ENCODE measurements at places on chromosomes 11 and 22.

DNA sequence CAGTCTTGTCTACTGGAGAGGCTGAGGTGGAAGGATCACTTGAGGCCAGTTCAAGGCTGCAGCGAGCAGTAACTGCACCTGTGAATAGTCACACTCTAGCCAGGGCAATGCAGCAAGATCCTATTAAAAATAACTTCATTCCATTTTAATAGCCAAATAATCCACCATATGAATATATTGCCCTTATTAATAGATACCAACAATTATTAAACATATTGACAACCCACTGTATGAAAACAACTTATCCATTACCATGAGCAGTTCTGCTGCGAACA, 10.4 kb downstream of the GATD1 start:
- DNase-seq = no peak

DNA sequence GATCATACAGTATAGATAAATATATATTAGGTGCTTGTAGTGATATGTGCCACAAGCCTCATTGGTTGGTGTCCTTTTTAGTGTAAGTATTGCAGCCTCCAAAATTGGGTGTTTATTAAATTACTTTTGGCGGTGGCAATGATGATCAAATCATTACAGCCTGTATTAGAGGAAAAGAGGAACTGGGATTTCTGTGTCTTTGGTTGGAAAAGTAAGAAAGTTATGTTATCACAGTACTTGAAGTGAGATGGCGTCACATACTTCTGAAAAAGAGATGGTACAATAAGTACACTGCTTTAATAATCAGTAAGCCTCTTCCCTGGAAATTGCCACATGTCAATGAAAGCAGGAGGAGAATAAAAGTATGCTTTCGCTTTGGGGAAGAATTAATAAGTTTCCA, 523 bp upstream of the MPZL3 start:
- DNase-seq = no peak

DNA sequence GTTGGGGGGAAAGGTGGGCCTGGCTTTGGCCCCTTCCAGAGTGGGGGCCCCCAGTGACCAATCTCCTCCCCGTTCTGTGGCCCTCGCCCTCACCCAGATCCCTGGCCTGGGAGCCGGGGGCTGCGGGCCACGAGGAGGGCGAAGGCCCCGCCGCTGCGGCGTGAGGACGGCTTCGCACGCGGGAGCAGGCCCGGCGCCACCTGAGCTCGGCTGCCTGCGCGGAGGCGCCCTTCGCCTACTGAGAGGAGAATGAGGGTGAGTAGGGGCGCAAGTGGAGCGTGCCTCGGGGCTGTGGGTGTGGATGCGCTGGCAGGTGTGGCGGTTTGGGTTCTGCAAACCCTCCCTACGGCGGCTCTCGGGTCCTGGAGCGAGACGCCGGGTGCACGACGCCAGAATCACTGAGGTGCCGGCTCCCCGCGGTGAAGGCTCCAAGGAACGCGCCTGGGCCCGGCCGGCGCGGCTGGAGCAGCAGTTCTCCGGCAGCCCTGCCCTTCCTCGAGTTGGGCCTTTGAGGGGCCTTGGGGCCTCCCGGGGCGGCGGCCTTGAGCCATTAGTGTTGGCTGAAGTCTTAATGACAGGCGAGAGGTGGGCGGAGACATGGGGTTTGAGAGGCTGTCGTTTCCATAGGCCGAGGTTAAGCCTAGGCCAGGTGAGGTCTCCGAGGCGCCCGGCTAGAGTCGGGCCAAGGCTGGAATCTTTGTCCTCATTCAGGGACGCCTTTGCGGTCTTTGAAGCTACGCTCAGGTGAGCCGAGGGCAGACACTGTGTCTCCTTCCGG, 65.3 kb downstream of the CTTN start:
- no peak for DNase-seq

DNA sequence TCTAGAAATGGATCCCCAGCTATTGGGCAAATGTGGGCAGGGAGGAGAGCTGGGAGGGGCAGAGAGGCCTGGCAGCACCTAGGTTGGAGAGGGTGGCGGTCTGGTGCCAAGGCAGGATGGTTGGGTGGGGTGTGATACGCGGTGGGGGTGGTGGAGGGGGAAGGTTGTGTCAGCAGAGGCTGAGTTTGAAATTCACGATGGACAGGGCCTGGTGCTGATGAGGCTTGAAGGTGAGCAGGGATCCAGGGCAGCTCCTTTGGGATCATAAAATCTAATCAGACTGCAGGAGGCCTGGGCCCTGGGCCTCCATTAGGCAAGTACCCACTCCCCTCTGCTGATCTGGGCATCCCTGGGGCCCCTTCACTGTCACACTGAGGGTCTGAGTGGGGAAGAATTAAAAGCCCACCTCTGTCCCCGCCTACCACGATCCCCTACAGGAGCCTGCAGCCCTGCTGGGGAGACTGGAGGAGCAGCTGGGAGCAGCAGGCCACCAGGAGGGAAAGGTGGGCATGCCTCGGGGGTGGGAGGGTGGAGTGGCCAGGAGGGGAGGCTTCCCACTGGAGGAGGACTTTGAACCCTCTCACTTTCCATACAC, 24.0 kb downstream of the IGLL1 start:
- no peak for DNase-seq

DNA sequence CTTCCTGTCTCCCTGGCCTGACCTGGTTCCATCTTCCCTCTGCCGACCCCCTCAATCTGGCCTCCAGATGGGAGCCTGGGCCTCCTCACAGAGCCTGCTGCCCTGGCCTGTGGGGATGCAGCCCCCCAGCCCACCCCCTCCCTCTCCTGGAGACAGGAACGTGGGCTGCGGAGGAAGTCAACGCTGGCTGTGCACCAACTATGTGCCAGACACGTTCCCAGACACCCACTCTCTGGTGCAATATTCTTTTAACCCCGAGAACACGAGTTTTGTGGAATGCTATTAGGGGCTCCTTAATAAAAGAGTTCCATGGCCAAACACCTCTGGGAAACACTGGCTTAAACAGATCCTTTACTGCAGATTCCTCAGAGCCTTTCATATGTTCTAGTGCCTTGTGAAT, 15.9 kb downstream of the WNT11 start:
- DNase-seq = no peak

GRCh38 chr11:125070699-125071254, 7.7 kb downstream of the SLC37A2 start:
- peak; percentile 36 for DNase-seq

- DNase-seq = no peak
Observed at GRCh38 chr11:131204765-131205380, 165.5 kb upstream of the NTM start.

DNA sequence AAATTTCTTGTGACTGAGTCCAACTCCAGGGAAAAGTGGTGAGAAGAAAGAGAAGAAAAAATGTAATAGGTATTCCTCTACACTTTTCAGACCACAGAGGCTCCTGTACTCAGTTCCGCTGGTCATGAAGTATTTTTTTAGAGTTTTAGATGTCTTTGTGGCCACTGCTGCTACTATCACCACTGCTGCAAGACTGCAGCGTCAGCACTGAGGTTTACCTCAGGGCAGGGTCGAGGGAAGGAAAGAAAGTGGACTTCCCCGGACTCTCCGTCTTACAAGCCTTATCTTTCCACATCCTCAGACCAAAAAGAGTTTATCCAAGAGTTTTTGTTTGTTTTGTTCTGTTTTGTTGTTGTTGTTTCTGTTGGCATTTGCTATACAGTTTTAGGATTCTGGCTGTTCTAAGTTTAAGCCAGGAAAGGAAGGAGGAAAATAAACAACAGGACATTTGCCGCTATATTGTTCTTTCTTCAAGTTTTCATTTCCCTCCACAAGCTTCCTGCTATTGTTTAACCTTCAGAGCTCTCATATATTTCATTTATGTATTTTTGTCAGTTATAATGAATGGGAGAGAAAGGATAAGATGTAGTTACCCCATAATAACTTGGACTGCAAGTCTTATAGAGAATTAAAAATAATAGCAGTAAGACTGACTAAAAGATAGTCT, 919.3 kb downstream of the NTM start:
- peak; percentile 85 for DNase-seq

DNA sequence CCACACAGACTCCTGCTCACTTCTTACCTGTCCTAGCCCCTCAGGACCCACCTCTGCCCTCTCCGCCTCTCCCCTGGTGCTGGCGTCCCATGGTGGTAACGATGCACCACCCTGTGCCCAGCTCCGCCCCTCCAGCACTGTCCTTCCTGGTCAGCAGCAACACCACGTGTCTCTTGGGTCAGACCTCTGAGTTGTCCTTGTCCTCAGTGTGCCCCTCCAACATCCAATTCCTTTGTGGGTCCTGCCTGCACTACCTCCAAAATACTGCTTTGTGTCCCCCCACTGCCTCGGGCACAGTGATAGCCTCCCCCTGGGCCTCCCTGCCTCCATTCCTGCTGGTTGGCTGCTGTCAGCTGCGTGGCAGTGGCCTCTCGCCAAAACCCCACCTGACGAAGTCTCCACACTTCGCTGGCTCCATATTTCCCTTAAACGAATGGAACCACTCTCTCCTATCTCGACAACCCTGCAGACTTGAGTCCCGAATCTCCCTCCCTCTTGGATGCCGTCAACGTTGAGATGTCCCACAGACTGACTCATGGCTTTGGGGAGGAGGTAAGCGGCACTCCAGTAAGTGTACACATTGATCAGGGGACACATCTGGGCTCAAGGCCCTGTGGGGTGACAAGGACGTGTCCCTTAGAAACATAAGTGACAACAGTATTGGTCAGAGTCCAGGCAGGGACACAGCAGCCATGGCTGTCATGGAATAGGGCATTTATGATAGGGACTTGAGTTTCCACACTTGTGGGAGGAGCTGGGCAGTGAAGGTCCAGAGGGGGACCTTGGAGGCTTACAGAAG, 42.8 kb downstream of the SHISAL1 start:
- DNase-seq = no peak

GRCh38 chr11:4830909-4831308, 9.8 kb downstream of the OR51F2 start:
- no peak for DNase-seq

- no peak for DNase-seq
Observed at GRCh38 chr11:76321340-76321739, 59.6 kb downstream of the THAP12 start.

GRCh38 chr11:47940904-47941649, 39.3 kb upstream of the PTPRJ start:
- no peak for DNase-seq

DNA sequence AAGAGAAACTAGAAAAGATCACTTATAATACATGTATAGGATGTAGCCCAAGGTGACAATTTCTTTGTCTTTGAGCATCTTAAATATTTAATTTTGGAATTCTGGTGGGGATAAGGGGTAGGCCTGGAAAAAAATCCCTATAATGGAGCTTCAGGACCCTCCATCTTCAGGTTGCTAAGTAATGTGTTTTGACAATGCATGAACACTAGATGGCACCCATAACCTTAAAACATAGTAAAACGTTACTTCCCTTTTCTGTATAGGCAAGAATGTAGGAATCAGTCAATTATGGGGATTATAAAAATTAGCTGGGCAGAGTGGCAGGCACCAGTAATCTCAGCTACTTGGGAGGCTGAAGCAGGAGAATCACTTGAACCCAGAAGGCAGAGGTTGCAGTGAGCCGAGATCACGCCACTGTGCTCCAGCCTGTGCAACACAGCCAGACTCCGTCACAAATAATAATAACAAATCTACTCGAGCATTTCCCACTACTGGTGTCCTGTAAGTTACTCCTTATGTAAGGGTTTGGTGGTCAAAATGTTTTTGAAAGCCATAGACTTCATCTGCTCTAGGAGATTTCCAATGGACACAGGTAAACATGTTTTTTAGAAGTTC, 541.9 kb upstream of the CCDC90B start:
- peak; percentile 12 for DNase-seq

- DNase-seq = peak; percentile 18
Observed at GRCh38 chr11:98600786-98601773, 419.7 kb upstream of the CNTN5 start.

GRCh38 chr11:112128483-112129121, 35.3 kb downstream of the IL18 start:
- DNase-seq = no peak

- DNase-seq = no peak
Observed at GRCh38 chr11:112042161-112042960, 17.2 kb downstream of the DLAT start.

- DNase-seq = no peak
Observed at GRCh38 chr22:38754751-38755154, 1.0 kb downstream of the SUN2 start.

DNA sequence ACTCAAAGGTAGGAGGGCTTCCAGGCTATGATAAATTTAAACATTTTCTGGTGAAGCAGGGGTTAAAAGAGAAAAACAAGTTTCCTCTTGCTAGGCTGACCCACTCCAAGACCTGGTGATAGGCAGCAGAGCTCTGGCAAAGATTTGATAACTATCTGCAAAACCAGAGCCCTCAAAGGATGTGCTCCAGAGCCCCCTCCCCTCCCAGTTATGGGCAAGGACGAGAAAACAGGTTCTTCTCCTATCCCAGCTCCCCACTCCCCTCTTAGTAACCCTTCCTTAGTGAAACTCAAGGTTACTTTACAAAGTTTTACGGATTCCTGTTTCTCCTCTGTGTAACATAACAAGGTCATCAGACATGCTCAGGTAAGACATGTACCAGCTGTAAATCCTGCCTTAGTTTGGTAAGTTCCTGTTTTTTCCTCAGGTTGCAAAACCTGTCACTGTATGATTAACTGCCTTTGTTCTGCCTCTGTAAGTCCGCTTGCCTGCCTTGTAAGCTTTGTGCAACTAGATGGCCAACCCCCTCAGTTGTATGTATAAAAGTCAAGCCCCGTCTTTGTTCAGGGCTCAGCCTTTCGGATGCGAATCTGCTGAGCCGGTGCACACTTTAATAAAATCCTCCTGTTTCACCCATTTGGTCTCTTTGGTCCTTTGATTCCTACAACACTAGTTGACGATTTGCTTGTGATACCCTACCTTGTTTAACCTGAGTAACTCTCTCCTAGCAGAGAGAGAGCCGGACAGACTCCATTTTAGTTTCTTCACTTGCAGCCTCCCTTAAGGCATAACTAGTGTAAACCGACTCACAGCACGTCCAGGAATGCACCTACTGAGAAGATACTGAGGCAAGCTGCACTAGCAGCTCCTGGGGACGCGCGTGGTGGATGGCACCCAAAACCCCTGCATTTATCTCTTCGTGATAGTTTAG, 13.9 kb downstream of the APOBEC3H start:
- no peak for DNase-seq

DNA sequence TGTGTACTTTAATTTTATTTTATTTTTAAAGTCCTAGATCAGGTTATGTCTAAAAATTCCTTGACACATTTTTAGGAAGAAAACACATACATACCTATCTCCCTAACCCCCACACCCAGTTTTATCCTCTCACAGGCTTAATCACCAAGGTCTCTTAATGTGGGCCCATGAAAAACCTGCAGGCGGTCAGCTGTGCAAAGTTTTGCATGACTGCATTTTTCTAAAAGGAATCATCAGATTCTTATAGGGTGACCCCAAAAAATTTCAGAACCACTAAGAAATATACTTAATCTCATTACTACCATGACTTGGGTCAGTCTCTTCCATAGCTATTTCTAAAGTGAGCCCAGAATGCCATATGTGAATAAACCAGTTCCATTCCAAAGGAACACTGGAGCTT, 19.8 kb downstream of the SAA1 start:
- DNase-seq = no peak

DNA sequence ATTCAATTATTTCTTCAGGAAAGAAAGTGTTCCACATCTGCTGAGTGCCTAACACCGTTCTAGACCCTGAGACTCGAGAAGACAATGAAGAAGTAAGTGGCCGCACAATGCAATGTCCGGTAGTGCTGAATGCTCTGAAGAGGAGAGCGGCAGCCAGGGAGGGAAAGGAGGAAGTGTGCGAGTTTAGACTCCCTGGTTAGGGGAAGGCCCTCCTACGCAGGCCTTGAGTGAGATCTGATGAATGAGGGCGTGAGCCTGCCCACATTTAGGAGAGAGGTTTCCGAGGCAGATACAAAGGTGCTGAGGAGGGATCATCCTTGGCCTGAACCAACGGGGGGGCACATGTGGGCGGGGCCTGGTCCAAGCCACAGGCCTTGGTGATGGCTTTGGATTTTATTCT, 558.6 kb downstream of the NTM start:
- no peak for DNase-seq

Data from MM.1S (cell line).